ENCODE measurements at places on chromosomes 5 and 9. TPM values are rescaled to one million over a fixed set of nuclear protein-coding genes. Genes with fewer than 3 reads are reported as not detected.
A peak's percentile ranks its signal among the peaks of the same experiment; 100 is the strongest.

DNA sequence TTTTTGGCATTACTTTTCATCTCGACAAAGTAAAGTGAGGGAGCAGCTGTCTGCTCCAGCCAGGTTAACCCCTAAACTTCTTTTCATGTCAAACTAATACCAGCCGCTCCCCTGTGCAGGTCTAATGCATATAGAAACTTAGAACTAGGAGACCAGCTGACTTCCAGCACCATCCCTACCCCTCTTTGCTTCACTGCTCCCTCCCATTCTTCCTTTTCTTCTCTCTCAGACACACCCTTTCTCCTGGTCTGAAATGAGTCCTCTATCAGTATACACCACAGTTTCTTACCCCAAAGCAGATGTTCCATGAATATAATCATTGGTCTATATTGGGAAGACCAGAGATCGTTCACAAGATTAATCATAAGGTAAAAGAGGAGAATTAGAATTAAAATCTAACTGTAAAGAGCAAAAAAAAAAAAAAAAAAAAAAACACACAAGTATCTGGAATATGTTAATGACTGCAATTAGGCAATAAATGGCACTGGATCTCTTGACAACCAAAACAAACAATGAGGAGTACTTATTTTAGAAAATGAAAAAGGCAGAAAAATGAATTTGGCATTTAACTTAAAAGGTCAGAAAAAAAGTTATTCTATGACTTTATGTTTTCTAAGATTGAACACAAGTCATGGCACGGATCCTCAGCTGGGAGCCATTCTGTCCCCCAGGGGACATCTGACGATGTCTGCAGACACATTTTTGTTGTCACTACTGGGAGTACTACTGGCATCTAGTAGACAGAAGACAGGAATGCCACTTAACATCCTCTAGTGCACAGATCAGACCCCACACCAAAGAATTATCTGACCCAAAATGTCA lies 209.8 kb downstream of the PJA2 start:
- no peak for DNase-seq

DRD1 gene
- 0.18 TPM for total RNA-seq

GRCh38 chr5:153187503-153187902 lies 303.0 kb upstream of the GRIA1 start:
- DNase-seq = no peak

GRCh38 chr9:126482361-126483044 lies 131.2 kb upstream of the LMX1B start:
- peak; percentile 81 for DNase-seq

DNA sequence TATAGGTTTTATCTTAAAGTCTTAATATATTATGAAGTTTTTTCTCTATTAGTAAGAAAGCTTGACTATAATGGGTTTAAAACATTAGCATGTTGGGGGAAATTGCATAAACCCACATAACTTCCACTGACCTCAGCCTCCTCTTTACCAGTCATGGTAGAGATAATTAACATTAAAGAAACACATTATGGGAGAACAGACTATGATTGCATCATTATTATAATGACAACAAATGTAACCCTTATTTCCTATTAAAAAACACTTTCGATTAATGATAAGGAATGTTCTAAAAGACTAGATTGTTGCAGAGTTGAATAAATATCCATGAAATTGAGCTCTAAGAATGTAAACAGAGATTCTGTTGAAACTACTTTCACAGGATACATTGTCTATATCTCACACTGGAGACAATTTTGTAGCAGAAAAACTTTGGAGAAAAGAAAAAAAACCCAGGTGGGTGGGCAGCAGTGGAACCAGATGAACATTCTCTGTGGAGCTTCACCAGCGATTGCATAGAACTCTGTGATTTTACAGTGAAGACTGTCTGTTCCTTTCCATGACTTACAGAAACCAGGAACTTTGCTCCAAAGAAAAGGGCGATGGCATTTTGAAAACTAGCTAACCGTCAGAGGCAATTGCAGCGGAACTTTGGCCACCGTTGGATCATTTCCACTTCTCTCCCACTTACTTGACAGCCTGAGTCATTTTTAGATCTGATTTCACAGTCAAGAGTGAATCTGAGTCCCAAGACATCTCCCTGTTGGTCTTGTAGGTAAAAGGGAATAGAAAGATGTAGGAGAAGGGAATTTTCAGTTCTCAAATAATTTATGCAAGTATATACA lies 21.0 kb upstream of the ERAP2 start:
- DNase-seq = peak; percentile 12

GRCh38 chr9:108041551-108041950 lies 552.0 kb upstream of the KLF4 start:
- peak; percentile 62 for DNase-seq

GRCh38 chr9:129949821-129950220 lies 93.2 kb downstream of the FNBP1 start:
- DNase-seq = no peak

DNA sequence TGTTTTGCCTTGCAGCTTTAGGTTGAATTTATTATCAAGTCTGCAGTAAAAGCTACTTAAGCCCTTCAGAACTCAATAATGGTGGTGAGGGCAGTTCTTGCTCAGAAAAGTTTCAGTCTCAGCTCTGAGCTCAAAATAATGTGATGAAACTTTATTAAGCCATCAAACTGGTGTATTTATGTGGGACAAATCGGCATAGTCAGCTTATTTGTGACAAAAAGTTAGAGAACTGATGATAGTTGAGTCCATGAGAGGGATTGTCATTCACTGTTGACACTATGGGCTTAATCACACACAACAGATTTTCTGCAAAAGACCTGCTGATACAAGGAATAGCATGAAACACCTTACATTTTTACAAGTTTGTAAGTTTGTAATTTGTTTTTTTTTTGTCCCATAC lies 9.4 kb downstream of the SRD5A1 start:
- DNase-seq = no peak

GM2A gene
- total RNA-seq = 42.6 TPM

- DNase-seq = no peak
Measured at GRCh38 chr5:174084691-174085154, 39.2 kb downstream of the NSG2 start.

Data from fibroblast of the aortic adventitia (primary cell).